ENCODE measurements at places on chromosomes 1 and 21.

DNA sequence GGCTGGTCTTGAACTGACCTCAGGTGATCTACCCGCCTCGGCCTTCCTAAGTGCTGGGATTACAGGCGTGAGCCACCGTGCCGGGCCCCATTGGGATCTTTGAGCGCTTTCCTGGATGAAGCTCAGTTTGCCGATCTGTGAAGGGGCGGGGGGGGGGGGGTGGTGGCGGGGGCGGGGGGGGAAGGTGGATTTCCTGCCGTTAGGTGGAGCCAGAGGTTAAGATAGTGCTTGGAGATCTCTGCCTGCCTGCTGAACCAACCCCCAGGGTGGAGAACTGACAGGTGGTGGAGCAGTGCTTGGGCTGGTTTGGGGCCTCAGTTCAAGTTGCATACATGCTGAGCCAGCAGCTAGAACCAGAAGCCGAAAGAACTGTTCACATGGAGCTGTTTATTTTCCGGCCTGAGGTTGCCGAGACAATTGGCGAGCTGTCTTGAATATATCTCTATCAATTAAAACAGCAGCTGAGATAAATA lies 1.7 kb downstream of the TMCC2 start:
- no peak for DNase-seq

- no peak for DNase-seq
Observed at GRCh38 chr1:63888984-63889383, 115.2 kb downstream of the ROR1 start.

DNA sequence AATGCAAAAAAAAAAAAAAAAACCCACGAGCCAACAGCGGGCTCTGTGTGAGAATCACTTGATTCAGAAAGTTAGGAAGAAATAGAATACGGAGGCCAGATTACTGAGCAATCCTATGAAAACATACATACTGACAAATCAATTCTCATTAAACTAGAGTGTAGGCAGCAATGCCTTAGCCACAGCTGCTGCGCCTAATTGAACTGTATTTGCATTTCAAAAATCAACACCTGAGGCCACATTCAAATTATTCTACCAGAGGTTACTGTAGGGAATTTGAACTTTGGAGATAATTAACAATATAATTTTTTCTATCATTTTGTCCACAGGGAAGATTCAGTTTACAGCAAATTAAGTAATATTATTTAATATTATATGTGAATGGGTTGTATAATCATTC lies 138.4 kb upstream of the PLD5 start:
- no peak for DNase-seq

DNA sequence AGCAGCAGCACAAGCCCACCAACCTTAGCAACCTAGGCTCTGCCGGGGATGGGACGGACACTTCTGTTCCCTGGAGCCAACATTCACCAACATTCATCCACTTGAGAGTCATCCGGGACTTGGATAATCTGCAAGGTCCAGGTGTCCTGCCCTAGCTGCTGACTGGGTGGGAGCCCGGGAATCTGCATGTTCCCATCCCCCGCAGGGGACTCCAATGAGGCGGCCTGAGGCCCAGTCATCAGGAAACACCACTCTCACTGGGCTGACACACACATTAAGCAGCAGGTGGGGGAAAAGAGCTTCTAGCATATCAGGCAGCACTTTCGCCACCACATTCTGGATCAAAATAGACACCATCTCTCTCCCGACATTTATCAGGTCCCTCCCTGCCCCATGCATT lies 38.4 kb upstream of the CCSAP start:
- no peak for DNase-seq

GRCh38 chr1:25430967-25431881 lies 527 bp downstream of the MACO1 start:
- DNase-seq: peak; percentile 53

- peak; percentile 15 for DNase-seq
Observed at GRCh38 chr1:162561616-162562469, at the start of gene UAP1. Gene UAP1, plus strand, starts transcription at chr1:162561722. Its CDS starts 4,347 bp downstream, at chr1:162566069.

GRCh38 chr1:221841251-221841982 lies 99.5 kb upstream of the DUSP10 start:
- DNase-seq: no peak

DNA sequence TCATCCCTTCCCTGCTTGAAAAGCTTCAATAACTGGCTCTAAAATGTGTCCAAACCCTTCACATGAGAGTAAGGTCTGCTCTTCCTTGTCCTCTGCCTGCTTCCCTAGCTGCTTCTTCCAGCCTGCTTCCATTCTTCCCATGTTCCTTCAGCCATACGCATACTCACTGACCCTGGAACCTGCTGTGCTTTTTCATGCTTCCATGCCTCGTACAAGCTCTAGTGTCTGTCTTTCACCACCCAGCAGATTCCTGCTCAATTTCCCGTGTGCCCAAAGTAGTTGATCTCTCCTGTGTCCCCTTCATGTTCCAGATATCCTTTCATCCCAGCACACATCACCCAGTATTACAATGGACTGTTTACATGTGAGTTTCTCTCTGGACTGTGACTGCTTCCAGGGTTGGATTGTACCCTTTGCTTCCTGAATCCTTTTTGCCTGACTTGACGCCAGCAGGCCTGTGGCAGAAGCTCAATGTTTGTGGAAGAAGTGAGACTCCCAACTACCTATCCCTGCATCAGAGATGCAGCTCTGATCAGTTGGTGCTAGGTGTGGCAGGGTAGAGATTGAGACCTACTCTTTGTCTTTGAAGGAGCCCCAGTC lies 35.9 kb upstream of the RNF19B start:
- no peak for DNase-seq

DNA sequence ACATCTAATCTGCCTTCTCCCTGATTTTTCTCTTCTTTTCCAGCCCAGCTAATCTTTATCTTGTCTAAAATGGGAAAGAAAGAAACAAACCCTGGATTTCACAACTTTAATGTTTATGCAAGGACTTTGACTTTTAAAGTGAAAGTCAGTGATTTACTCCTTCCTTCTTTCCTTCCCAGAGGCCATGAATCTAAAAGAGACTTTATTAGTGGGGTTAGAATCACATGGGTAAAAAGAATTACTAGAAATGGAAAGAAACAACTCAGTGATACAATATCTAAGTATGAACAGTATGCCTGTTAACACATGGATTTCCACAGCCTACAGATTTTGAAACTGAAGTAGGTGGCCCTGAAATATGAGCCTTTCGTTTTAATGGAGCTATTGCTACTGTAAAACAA lies 59.8 kb upstream of the KCNK2 start:
- DNase-seq: no peak

DNA sequence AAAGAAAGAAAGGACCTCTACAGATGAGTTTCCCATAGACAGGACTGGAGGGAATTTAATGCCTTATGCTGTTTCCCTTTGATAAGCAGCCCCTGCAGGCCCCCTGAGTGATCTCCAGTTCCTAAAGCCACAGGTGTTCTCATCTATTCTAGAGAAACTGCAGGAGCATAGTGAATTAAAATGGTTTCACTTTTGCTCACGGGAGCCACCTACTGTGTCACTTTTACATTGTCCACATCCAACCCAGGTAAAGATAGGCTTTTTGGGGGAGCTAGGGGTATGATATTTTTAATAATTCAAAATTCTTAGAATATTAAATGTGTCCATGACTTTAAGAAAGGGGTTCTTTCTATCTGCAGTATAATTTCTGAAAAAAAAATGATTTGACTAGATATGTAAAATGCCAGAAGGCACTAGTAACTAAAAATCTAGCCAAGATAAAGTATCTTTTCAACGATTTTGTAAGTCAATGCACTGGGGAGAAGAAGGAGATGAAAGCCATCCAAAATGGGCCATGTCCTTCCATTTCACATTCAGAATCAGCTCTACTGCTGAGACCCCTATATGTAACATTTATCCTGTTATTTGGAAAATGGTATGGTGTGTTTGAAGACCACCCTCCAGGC lies 267.3 kb upstream of the DUSP10 start:
- peak; percentile 3 for DNase-seq

DNA sequence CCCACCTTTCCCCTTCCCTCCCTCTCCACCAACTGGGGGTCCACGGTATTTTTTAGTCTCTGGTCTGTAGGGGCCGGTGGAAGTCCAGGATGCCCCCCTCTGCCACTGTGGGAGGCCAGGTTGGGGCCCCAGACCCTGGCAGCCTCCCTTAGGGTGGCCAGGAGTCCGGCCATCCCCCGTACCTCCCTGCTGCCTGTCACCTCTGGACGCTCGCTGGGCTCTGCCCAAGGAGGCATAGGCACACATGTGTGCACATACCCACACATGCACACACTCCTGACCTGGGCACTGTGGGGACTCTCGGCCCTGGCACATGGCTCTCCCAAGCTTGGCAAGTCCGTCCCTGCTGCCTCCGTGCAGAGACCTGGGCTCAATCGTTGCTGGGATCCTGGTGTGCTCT lies 53.0 kb downstream of the DISP3 start:
- no peak for DNase-seq

- DNase-seq: no peak
Observed at GRCh38 chr21:46552274-46552673, 52.6 kb downstream of the S100B start.

GRCh38 chr1:89044970-89045721 lies 19.9 kb downstream of the GBP1 start:
- DNase-seq: no peak

DNA sequence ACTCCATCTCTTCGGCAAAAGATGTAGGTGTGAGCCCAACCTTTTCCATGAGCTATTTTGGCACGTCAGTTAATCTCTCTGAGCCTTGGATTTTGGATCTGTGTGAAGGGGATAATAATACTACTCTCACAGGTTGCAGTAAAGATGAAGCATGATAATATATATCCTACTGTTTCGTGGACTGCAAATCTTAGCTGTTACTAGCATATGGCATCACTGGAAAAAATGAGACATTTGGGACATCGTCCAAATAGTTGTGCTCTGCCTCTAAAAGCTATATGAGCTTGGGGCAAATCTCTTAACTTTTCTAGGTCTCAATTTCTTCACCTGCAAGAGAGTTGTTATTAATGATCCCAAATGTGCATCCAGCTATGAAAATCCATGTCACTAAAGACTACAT lies 147.4 kb upstream of the ZRANB2 start:
- no peak for DNase-seq

- DNase-seq: no peak
Observed at GRCh38 chr1:7670334-7671145, 100.6 kb upstream of the VAMP3 start.

GRCh38 chr1:37905727-37906126 lies 41.1 kb downstream of the INPP5B start:
- DNase-seq: no peak
